Stimulated activated CD4-positive, alpha-beta T cell treated with anti-CD3 and anti-CD28 coated beads, Interleukin-15, amount 100 ng/mL, for 1 hour (primary cell): ENCODE measurements at places on chromosomes 4 and X.

DNA sequence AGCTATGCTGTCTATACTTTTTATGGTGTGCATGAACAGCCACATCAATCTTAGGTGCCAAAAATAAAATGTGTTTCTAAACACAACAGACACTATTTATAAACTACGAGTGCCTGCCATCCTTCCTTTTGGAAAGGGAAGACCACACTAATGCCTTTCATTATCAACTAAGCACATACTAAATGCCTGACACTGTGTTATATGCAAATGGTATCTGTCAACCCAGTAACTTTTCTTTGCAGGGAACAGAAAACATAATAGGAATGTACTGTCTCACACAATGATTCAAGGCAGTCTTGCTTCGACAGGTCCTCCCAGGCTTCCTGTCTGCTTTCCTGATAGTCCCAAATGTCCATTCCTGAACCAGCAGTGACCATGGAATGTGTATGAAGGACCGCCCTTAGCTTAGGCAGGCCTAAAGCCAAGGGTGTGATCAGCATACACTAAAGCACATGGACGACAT is 43.8 kb downstream of the ADGRA3 start:
- DNase-seq: no peak

GRCh38 chr4:114082348-114082747 is 102.9 kb upstream of the ARSJ start:
- no peak for DNase-seq

DNA sequence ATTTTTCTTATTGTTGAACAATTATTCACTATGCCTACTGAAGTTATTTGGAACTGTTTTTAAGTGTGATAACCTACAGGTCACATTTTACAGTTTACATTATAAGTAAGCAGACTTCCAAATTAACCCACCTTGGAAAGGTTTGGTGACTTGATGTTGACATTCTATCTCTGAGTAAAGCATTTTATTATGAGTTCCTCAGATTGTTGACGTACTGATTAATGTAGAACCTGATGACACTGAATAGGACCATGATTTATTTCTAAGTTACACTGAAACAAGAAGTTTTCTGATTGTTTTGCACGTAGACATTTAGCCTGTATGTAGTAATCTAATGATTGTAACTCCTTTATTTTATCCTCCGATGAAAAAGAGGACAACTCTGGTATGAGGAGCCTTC is 17.0 kb upstream of the CXCL3 start:
- no peak for DNase-seq

- no peak for DNase-seq
Measured at GRCh38 chr4:16952896-16953630, 54.6 kb upstream of the LDB2 start.

GRCh38 chr4:32161392-32161791 is 1441.2 kb downstream of the PCDH7 start:
- no peak for DNase-seq

DNA sequence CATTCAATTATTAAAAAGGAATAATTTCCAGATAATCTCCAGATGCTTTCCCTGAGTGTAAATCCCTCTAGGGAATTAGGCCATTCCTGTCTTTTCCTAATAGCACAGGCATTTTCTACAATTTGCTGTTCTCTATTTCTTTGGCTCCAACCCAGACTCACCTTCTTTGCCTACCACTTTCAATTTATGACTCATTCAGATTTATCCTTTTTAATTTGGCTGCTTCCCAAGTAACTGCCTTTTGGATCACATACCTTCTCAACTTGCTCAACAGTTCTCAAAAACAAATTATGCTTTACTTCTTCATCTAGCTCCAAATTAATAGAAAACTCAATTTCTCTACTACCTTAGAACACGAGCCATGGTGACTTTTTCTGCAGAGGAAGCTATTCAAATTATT is 1166.3 kb upstream of the PCDH7 start:
- DNase-seq: no peak

GRCh38 chr4:166816890-166817289 is 417.4 kb downstream of the SPOCK3 start:
- no peak for DNase-seq

- no peak for DNase-seq
Measured at GRCh38 chr4:7487998-7488671, 53.4 kb upstream of the PSAPL1 start.

DNA sequence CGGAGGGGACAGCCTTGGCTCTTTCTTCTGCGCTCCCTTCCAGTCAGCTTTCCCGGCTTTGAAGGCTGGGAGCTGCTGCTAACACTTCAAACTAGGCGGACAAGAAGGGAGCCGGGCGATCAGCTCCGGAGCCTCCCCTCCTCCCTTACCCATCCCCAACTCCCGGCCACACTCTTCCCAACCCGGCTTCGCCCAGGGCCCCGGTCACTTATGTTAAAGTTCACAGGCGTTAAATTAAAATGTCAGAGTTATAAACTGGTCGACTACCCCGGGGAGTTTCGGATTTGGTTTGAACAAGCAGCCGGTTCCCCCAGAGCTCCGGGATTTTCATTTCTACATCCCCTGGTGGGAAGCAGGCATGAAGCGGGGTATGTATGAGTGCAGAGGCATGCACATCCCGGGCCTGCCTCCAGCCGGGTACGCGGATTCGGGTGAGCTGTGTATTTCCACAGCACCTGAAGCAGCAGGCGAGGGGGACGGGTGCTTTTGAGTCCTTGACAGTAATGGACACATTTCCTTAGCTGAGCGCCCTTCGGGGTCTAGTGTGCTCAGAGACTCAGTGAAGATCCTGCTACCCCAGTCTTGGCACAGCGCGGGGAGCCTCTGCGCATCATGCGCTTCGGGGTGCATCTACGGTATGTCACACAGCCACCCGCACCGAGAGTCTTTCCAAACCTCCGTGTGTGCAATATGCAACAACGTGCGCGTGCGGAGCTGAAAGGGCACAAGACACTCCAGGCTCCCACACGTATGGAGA is 880 bp downstream of the UNC5C start:
- DNase-seq: no peak

GRCh38 chrX:100695991-100696390 is 35.9 kb downstream of the SYTL4 start:
- DNase-seq: no peak

DNA sequence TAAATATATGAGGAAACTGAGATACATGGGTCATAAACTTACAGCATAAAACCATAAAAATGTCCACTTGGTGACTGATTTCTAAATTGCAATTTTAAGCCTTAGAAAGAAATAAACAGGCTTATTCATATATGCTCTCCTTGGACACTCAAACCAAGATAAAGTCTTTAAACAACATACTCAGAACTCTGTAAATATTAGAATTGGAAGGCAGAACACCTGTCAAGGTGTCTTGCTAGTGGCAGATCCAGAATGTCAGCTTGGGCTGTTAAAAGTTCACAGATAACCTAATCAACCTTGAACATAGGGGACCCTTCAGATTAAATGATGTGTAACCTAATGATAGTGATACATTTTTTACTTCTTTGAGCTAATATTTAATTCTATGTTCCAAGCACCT is 208.1 kb upstream of the ARSJ start:
- no peak for DNase-seq
